ENCODE measurements at places on chromosomes 7 and 10. TPM values are rescaled to one million over a fixed set of nuclear protein-coding genes. Genes with fewer than 3 reads are reported as not detected.
A peak's percentile ranks its signal among the peaks of the same experiment; 100 is the strongest.

The FLNC gene
- 0.06 TPM for total RNA-seq

The MMP21 gene
- total RNA-seq, result not detected

DNA sequence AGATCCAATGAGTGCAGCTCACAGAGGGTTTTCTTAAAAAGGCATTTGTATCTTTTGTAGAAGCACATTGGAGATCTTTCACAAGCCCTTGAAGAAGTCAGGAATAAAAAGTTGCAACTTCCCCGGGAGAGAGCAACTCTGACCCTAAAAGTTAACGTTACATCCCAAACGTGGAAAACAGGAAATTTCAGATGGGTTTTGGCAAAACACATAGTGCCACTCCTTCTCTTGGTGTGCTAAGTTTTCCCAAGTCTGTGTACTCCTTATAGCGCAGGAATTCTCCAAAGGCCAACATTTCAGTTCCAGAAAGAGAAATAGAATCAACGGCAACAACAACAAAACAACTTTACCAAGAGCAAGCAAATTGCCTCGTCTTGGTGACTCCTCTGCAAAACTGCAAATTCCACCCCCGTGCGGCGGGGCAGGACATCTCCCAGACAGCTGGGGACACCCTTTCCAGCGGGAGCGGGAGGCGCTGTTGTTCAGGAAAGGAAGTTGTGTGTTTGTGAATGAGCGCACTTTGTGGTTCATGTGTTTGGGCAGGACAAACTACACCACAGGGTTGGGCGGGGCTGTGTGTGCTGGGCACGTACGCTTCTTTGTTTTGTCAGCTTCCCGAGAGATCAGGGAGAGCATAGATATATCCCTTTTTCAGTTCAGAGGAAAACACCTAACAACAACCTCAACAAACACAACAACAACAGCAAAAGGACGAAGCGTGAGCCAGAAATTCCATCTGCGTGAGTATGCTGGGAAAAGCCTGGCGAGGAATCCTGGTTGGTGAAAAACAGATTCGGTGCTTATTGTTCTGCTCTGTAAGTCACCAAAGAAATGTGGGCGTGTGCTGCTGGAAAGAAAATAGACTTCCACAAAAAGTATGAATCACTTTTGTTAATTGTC, 294.7 kb upstream of the PITRM1 start:
- DNase-seq, result no peak

DNA sequence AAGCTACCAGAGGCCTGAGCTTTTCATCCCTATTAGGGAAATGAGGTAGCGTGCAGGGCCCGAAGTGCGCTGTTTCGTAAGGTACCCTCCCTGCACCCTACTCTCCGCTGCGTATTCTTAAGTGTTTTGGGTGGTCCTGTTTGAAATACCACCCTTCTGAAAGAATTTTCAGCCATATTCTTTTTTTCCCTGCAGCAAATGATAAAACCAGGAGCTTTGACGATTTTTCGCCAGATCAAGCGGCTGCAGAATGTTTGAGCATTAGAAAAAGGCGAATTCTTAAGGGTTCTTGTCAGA, 1.2 kb downstream of the RSBN1L start:
- DNase-seq, result peak; percentile 54

DNA sequence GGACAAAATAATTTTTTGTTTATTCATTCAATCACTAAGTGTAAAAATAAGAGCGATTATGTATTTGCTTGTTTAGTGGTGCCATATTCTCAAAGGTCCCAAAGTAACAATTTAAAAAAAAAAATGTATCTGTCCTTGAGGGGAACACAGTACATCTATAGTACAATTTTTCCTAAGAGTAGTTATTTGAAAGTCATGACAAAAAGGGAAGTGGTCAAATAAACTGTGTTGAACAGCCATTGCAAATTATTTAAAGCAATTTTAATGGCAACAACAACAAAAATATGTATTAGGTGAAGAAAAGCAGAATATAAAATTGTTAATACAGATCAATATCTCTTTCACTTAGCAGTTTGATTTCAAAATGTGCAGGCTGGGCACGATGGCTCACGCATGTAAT, 943.5 kb downstream of the CNTNAP2 start:
- DNase-seq, result no peak

DNA sequence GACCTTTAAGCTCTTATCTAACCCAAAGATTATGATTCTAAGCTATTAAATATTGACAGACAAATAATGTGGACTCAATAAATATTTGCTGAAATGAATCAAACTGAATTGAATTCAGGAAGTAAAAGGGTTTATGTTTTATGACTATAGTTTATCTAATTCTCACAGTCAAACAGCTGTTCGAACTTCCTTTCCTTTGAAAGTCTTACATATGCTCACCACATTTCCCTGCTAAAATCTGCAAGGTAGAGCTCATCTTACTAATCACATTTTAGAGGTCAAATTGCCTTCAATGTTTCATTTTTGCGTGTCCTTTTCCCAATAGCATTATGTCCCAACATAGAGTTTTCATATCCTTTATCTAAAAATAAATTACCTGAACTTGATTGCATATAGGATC, 154.9 kb upstream of the PPP1R3A start:
- no peak for DNase-seq

DNA sequence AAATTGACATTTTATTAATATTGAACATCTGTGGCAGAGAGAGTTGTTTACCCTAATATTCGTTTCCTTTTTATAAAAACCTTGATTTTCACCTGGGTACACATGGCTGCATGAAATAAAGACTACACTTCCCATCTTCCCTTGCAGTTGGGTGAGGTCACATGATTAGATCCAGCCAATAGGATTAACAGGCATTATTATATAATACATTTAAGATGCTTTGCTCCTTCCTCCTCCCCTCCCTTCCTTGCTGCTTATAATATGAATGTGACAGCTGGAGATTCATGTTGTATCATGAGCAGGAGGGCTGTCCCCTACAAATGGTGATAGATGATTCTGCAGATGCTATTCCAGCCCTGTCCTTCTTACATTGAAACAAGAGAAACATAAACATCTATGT, 146.6 kb downstream of the SH2D4B start:
- DNase-seq, result peak; percentile 76

GRCh38 chr10:47413531-47414226, 29.6 kb upstream of the ZNF488 start:
- no peak for DNase-seq

The GHRHR gene
- not detected for total RNA-seq

DNA sequence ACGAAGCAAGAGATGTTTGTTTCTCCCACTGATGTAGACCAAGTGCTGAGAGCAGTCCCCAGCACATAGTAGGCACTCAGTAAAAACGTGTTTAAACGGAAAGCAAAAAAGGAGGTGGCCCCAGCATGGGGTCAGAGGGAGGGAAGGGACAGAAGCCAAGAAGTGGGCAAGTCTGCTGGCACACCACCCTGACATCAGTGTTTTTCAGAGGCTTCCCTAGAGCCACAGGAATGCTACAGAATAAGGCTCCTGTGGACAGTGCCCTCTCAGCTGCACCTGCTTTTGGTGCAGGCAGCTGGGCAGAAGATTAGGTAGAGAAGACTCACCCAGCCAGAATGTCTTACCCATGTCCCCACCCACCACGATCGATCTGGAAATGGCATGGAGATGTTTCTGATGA, 8.3 kb upstream of the ANKRD1 start:
- no peak for DNase-seq

DNA sequence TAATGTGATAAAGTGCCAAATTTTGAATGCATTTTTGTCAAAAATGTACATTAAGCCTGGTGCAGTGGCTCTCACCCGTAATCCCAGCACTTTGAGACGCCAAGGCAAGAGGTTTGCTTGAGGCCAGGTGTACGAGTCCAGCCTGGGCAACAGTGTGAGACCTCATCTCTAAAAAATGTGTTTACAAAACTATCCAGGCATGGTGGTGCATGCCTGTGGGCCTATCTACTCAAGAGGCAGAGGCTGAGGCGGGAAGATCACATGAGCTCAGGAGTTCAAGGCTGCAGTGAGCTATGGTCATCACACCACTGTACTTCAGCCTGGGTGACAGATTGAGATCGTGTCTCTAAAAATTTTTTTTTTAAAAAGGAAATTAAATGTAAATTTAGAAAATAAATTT, 18.5 kb upstream of the MGMT start:
- no peak for DNase-seq

- DNase-seq, result no peak
Measured at GRCh38 chr10:14481752-14482151, 151.0 kb upstream of the FRMD4A start.

DNA sequence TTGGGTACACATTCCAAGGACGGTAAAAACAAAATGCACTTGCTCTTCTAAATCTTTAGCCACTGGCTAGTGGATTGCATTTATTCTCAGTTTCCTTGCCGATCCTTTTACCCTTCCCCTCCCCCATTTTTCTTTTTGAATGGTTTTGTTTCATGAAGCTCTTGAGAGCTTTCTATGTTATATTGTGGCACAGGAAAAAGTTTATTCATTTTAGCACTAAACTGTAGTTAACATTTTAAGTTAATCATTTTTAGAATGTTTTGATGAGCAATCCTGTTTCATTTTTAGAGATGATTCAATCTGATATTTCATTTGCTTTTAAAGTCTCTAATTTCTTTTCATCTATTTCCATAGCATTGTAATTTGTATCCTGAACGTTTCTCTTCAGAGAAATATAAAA, 24.0 kb downstream of the ZEB1 start:
- DNase-seq, result no peak

GRCh38 chr10:62335326-62335725, 38.8 kb upstream of the ZNF365 start:
- no peak for DNase-seq

The UCN3 gene
- not detected for total RNA-seq

The CACUL1 gene
- total RNA-seq, result 31.2 TPM

The SFRP4 gene
- total RNA-seq, result not detected

The MRM2 gene
- total RNA-seq, result 52.3 TPM

DNA sequence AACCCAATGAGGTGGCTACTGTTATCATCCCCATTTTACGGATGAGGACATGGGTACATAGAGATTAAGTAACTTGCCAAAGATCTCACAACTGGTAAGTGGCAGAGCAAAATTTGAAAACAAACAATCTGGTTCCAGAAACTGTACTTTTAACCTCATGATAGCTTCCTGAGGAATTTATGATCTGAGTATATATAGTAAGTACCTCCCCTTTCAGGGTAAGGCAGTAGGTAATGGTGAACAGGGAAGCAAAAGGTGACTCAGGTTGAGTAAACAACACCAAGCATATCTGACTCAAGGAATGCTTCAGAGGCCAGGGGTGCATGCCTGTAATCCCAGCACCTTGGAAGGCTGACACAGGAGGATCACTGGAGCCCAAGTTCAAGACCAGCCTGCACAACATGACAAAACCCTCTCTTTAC, 21.1 kb downstream of the KLLN start:
- no peak for DNase-seq

GRCh38 chr10:25758041-25758457, 176.0 kb upstream of the MYO3A start:
- peak; percentile 59 for DNase-seq

The NRG3 gene
- not detected for total RNA-seq

GRCh38 chr10:78642269-78642816, 426.4 kb upstream of the ZMIZ1 start:
- DNase-seq, result no peak

- DNase-seq, result no peak
Measured at GRCh38 chr7:55028011-55028410, 9.2 kb downstream of the EGFR start.

- no peak for DNase-seq
Measured at GRCh38 chr7:50213622-50214017, 90.9 kb upstream of the IKZF1 start.

- no peak for DNase-seq
Measured at GRCh38 chr10:71845410-71846405, 5.3 kb downstream of the PSAP start.

DNA sequence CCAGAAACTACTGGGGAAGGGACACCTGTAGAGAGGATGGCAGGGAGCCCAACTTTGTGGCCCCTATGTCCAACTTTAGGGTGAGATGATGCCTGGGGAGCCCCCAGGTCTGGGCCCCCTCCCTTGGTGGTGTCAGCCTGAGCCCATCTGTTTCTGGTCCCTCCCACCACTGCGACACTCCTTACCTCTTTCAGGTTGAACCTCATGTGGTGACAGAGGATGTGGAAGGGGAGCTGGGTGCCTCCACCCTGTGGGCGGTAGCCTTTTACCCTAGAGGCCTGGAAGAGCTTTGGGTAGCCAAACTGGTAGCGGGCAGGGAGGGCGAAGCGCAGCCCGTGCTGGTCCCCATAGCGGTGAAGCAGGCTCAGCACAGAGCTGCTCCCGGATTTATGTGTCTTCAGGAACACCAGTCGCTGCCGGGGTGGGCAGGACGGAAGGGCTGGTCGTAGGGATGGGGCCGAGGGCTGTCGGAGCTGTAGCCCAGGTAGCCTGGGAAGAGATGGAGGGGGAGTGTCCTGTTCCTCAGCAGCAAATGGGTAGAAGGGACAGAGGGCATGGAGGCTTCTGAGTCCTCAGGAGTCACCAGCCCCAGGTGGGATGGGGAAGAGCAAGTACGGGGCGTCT, 2.0 kb downstream of the GAL3ST4 start:
- DNase-seq, result no peak

- no peak for DNase-seq
Measured at GRCh38 chr10:98138031-98138430, 3.6 kb downstream of the R3HCC1L start.

The DKK1 gene
- total RNA-seq, result not detected

- peak; percentile 38 for DNase-seq
Measured at GRCh38 chr7:16982640-16983350, 101.0 kb upstream of the AGR3 start.

The C7orf33 gene
- total RNA-seq, result not detected

The CALML5 gene
- total RNA-seq, result not detected

The WAPL gene
- total RNA-seq, result 75.7 TPM

The SFTPA1 gene
- total RNA-seq, result not detected

DNA sequence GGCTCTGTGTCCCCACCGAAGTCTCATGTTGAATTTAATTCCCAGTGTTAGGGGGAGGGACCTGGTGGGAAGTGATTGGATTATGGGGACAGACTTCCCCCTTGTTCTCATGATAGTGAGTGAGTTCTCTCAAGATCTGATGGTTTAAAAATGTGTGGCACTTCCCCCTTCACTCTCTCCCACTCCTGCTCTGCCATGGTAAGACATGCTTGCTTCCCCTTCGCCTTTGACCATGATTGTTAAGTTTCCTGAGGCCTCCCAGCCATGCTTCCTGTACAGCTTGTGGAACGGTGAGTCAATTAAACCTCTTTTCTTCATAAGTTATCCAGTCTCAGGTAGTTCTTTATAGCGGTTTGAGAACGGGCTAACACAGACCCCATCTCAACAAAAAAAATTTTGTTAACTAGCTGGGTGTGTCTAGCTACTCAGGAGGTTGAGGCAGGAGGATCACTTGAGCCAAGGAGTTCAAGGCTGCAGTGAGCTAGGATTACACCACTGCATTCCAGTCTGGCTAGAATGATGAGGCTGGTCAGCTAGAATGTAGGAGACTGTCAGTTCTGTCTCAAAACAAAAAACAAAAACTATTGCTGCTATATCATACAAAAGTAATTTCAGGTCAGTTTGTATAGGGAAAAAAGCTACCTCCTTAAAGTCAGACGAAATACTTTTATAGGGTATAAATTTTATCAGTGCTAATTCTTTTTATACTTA, 57.7 kb downstream of the ATAD1 start:
- DNase-seq, result no peak

The ADIRF gene
- total RNA-seq, result not detected

The PLXDC2 gene
- total RNA-seq, result not detected

All from OCI-LY7 (cell line).